Stimulated activated CD8-positive, alpha-beta memory T cell treated with anti-CD3 and anti-CD28 coated beads, Interleukin-4, amount 100 ng/mL, for 1 hour (primary cell): ENCODE measurements at places on chromosomes 12 and 14.

GRCh38 chr14:25231004-25231403 lies 181.1 kb upstream of the STXBP6 start:
- DNase-seq: no peak

GRCh38 chr12:85065837-85066482 lies 29.8 kb downstream of the LRRIQ1 start:
- no peak for DNase-seq

- no peak for DNase-seq
Measured at GRCh38 chr14:36591482-36591881, 9.1 kb upstream of the NKX2-8 start.

DNA sequence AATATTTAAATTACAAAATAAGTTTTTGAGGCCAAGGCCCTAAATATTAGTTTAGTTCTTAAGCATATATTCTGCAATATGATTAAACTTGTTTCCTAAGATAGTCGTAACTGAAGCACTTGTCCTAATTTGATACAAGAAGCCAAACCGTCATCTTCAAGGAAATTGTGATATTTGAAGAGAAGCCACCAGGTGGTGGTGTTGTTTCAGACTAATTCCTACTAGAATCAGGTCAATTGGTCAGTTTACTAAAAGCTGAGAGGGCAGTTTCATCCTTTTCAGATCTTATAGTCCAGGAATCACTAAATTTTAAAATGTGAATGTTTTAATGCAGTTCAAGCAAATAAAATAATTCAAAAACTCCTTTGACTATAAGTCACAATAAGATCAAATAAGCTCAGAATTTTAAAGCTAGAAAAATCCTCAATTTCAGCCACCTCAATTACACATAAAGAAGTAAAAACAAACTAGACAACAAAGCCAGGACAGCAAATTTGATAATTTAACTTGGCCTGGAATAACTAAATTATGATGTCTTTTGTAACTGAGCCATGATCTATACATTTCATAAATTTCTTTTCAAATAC lies 7.1 kb upstream of the ARL1 start:
- no peak for DNase-seq

DNA sequence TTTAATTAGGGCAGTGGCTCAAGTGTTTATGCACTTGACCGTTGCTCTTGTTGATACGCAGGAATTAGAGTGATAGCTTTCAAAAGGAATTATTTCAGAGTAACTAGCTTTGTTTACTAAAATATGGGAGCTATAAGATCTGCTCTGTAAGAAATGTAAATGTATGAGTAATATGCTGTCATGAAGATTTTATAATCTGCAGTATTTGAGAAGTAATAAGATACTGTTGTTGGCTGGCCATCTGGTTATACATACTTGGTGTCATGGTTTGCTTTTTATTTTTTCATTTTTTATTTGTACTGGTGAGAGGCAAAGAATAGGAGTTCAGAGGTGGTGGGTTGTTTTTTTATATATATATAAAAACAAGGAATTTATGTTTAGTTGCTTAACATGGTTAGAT lies 58.5 kb downstream of the PLXNC1 start:
- DNase-seq: no peak

- DNase-seq: no peak
Measured at GRCh38 chr14:99809360-99809759, 16.1 kb downstream of the EML1 start.

DNA sequence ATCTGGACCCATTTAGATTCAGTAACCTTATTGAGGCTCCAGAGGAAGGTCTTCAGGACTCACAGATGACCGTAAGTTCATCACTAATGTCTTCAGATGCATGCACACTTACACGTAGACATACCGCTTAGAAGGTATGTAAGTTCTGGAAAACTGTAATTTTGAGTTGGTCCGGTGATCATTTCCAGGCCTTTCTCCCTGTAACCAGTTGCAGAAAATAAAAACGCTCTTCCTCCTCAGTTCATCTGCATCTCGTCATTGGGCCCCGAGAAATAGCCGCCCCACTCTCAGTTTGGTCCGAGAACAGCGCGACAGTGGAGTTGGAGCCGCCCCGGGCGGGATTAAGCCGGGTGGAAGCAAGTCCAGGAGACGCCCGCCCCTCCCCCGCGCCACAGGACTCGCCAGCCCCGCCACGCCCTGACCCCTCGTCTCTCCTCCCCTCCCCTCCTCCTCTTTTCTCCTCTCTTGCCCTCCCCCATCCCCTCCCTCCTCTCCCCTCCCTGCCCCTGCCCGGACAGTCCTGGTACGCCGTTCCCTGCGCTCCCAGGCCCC lies 83.7 kb downstream of the TNFAIP2 start:
- no peak for DNase-seq

GRCh38 chr12:125674554-125675338 lies 609.5 kb downstream of the AACS start:
- DNase-seq: no peak

GRCh38 chr14:72401101-72401625 lies 468.9 kb downstream of the RGS6 start:
- no peak for DNase-seq

DNA sequence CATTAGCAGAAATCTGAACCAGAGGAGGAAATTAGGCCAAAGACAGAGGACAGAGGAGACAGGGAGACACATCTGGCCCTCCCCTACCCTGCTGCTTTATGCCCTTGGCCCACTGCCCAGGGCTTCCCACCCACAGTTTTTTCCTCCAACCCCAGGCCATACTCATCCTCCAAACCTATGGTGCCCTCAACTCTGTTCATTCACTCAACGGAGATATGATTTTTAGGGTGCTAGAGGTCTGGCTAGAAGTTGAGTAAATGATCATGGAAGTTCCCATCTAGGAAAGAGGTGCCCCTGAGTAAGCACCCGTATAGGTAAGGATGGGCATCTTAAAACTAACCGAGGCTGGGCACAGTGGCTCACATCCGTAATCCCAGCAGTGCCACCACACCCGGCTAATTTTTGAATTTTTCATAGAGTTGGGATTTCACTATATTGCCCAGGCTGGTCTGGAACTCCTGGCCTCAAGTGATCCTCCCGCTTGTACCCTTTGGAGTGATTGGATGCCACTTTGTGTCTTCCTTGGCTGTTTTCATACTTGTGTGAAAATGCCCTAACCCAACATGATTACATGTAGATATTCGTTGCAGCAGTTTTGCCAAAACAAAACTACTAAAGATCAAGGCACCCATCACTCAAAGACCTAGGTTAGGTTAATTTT lies 4.4 kb downstream of the KRT18 start:
- DNase-seq: no peak

DNA sequence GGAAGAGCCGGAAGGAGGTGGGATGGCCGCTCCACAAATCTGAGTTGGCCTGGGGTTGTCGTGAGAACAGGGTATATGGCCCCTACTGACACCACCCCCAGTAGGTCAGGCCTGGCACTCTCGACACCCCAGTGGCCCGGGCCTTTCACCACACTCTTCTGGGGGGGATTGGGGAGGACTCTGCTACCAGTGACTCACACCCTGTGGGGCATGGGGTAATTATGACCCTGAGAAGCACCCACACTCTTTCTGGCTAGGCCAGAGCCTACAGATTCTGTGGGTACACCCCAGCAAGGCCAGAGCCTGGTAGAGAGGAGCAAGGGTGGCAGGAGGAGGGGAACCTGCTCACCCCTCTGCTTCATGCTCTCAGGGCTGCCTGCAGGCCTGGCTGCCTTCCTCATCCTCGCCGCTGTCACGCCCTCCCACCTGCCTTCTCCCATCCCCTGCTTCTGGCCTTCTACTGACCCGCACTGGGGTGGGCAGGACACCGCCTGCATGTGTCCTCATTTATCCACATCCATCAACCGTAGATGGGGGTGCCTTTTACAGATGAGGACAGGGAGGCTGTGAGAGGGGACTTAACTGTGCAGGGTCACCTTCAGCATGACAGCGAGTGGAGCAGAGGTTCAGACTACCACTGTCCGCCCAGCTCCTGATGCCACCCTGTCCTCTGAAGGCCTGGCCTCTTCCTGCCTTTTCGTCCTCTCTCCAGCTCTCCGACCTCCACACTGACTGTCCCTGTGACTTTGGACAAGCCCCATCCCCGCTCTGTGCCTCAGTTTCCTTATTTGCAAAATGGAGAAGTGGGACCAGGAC lies 18.4 kb downstream of the ASB2 start:
- DNase-seq: no peak

- DNase-seq: no peak
Measured at GRCh38 chr14:22737052-22737451, 29.4 kb upstream of the OXA1L start.
